ENCODE measurements at places on chromosomes 5 and 9. TPM values are rescaled to one million over a fixed set of nuclear protein-coding genes. Genes with fewer than 3 reads are reported as not detected.

CAMK2A gene
- total RNA-seq, result 10.8 TPM

STC2 gene
- total RNA-seq, result 13.5 TPM

GRCh38 chr5:55899344-55899743, 48.2 kb downstream of the IL31RA start:
- DNase-seq, result no peak

DNA sequence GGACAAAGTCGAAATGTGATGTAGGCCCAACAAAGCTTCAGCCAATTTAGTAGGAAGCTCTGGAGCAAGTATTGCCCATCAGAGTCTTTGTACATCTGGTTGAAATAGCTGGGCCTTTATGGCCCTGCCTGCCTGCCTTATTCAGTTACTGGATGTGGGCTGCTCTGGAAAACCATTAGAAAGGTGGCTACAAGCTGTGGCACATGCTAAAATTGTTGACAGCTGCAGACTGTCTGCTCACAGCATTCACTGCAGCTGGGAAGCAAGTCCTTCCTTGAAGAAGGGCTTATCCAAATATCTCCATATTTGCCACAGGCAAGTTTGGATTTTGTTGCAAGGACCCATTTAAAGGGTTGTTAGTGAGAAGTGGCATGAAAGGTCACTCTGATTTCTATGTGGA, 24.4 kb downstream of the SMIM15 start:
- no peak for DNase-seq

- no peak for DNase-seq
Observed at GRCh38 chr9:126861707-126862103, 1.3 kb downstream of the ZBTB34 start.
